ENCODE measurements at places on chromosomes 12 and 14.

DNA sequence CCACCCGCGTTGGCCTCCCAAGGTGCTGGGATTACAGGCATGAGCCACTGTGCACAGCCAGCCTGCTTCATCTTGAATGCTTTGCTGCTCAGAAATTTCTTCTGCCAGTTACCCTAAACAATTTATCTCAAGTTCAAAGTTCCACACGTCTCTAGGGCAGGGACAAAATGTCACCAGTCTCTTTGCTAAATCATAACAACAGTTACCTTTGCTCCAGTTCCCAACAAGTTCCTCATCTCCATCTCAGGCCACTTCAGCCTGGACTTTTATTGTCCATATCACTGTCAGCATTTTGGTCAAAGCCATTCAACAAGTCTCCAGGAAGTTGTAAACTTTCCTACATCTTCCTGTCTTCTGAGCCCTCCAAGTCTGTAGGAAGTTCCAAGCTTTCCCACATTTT, 159.5 kb upstream of the DYRK2 start:
- DNase-seq = no peak

DNA sequence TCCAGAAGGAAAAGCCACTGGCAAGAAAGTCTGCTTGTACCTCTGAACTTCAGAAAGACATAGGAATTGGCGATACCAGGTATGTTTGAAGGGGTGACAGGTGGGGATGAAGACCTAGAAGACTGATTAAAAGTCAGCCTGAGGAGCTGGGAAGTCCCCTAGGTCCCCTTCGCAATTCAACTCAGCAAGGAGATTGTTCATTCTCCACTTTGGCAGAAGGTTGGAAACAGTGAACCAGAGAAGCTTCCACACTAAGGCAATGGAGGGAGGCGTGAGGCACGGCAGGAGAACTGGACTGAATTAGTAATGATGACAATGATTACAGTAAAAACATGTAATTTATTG, 240.3 kb upstream of the TMPO start:
- no peak for DNase-seq

- DNase-seq = no peak
Observed at GRCh38 chr12:75823475-75823874, 208.1 kb downstream of the PHLDA1 start.

- DNase-seq = peak; percentile 46
Observed at GRCh38 chr12:52024845-52025230, 18.1 kb downstream of the TAMALIN start.

DNA sequence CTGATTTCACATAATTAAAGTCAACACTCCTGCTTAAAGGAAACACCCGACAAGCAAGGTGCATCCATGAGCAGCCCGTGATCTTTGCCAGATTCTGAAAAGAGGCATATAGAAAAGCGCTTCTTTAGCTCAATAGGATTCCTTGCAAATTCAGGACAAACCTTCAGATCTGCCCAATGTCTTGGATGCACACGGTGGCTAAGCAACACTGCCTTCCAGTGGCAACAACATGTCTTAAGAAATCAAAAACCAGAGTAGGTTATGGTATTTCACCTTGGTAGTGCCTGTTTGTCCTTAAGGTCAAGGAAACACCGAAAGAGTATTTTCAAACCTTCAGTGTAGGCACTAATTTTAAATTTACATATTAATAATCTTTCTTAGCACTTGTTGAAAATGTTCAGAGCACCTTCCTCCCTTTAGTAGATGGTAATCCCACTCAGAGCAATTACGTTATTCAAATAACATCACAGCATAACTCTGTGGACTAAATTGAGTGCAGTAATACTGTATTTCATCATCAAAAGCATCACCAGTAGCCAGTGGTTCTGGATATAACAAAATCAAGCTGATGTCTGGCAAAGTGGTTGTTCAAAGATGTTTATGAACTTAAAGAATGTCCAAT, 58.0 kb upstream of the CDKN3 start:
- DNase-seq = no peak

- DNase-seq = no peak
Observed at GRCh38 chr14:68877993-68878575, 85.2 kb upstream of the ZFP36L1 start.

DNA sequence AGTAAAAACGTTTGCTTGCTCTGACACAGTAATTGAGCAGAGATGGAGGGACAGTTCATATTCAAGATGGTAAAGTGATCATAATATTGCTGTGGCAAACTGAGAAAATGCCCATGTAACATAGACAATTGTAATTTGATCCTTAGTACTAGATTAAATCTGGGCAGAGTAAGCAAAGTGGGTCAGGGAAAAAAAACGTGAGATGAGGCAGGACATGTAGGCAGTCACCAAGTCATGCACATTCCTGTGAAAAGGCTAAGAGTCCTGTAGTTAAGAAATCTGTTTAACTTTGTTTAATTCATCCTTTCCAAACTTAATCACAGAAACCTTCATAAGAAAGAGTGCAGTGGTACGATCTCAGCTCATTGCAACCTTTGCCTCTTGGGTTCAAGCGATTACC, 16.1 kb downstream of the BTBD7 start:
- no peak for DNase-seq

DNA sequence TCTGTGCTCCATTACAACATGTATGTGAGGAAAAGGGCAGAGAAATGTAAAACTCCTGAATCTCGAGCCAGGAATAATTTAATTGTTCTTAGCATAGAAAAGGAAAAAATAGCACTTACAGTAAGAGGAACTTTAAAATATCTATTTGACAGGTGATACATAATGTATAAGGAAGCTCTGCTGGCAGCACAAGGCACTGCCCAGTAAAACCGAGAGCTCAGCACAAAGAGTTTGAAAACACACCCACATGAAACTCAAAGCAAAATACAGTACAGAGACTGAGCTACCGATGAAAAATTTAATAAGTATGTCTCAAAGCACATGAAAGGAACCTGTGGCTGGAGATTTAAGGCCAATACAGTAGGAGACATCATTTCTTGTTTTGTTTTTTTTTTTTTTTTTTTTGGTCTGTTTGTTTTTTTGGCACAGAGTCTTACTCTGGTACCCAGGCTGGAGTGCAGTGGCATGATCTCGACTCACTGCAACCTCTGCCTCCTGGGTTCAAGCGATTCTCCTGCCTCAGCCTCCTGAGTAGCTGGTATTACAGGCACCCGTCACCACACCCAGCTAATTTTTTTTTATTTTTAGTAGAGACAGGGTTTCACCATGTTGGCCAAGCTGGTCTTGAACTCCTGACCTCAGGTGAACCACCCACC, 19.2 kb downstream of the CLIP1 start:
- DNase-seq = no peak

GRCh38 chr12:73361864-73362230, 1089.7 kb downstream of the TRHDE start:
- no peak for DNase-seq

DNA sequence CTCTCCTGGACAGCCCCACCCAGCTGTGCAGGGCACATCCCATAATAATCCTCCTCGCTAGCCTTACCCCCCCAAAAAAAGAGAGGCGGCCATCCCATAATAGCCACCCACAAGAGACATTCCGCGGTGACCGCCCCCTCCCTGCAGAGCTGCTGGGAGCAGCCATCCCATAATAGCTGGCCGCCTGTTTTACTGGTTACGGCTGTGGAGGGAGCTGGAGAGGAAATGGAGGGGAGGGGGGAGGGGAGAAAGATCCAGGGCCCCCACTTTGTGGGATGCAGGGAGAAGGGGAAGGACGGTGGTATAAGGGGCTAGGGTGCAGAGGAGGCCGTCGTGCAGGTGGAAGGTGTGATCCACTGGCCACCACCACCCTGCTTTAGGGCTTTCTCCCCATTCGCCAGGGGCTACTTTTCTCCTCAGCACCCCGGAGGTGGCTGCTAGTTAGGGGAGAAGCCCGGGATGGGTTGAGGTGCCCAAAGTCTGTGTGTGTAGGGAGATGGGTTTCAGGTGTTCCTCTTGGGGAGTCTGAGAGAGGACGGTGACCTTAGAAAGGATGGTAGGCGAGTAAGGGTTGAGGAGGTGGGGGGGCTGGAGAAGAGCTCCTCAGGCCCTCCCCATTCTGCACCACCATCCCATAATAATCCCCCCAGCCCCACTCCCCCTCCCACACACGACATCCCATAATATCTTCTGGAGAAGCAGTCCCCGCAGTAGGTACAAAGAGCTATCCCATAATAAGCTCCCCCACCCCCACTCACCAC, 6.0 kb upstream of the CHD4 start:
- no peak for DNase-seq

DNA sequence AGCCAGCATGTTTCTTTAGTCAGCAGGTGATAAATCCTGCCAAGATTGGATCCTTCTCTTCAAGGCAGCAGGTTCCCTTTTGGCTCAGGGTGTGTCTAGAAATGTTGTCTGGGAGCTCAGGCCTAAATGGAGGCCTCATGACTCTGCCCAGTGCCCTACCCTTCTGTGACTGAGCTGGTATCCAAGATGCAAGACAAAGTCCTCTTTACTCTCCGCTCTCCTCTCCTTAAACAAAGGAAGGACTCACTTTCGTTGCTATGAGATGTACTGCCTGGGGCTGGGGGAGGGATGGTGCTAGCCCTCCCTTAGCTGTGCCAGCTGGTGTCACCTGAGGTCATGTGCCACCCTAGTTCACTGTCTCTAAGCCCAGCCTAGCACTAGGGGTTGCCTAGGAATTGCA, 13.8 kb upstream of the TMPRSS12 start:
- DNase-seq = no peak

All from stimulated activated CD4-positive, alpha-beta T cell treated with anti-CD3 and anti-CD28 coated beads, Interleukin-4, amount 100 ng/mL, for 48 hours (primary cell).